CD4-positive, CD25-positive, alpha-beta regulatory T cell (primary cell): ENCODE measurements at places on chromosomes 6 and 20. TPM values are rescaled to one million over a fixed set of nuclear protein-coding genes. Genes with fewer than 3 reads are reported as not detected.
A peak's percentile ranks its signal among the peaks of the same experiment; 100 is the strongest.

CPNE5 gene
- polyA plus RNA-seq: 0.73 TPM

ADGRF4 gene
- polyA plus RNA-seq: not detected

IBTK gene
- polyA plus RNA-seq: 22.2 TPM

CD164 gene
- 330 TPM for polyA plus RNA-seq

SALL4 gene
- not detected for polyA plus RNA-seq

FAM83C gene
- polyA plus RNA-seq: not detected

YIPF3 gene
- polyA plus RNA-seq: 135 TPM

SYNE1 gene
- 48.1 TPM for polyA plus RNA-seq

CHD6 gene
- polyA plus RNA-seq: 38.1 TPM

STMND1 gene
- not detected for polyA plus RNA-seq

- no peak overlapping the region for H3K4me3 ChIP-seq
- no peaks in the 10 kb centered on the region for H3K36me3 ChIP-seq
- H3K4me1 ChIP-seq: no peaks in the 10 kb centered on the region
Measured at GRCh38 chr6:27994616-27995015, 37.6 kb downstream of the OR2B6 start.

DNA sequence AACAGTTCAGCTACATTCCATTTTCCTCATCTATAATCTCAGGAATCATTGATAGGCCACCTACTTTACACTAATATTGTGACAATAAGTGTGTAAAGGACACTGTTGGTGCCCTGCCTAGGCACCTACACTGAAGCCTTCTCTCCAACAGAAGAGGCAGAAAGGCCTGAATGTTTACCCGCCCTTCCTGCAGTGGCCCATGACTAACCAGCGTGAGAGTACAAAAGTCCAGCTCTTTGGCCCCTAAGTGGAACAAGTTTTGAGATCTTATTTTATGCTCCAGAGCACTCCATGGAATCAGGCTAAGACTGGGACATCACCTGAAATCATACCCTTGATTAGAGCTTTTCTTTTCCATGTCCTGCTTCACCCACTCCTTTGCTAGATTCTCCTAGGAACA is 359.7 kb downstream of the ARHGAP18 start:
- no peaks in the 10 kb centered on the region for H3K36me3 ChIP-seq
- H3K4me1 ChIP-seq: no peaks in the 10 kb centered on the region
- H3K4me3 ChIP-seq: no peak overlapping the region
- DNase-seq: no peak
- no peak overlapping the region for H3K27ac ChIP-seq

DNA sequence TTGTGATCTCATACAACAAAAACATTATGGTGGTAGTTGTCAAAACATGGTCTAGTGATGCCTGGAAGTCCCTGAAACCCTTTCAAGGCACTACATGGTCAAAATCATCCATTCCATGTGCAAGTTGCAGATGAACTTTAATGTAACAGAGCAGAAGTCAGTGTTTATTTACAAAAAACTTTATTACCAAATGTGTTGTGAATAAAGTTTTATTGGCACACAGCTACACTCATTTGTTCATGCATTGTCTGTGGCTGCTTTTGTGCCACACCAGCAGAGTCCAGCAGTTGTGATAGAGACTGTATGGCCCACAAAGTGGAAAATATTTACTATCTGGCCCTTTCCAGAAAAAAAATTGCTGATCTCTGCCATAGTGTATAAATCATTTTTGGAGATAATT is 26.8 kb downstream of the TUBB2B start:
- no peak for DNase-seq
- peaks cover 11% of the 10 kb centered on the region for H3K27me3 ChIP-seq
- H3K36me3 ChIP-seq: no peaks in the 10 kb centered on the region
- no peaks in the 10 kb centered on the region for H3K4me1 ChIP-seq
- H3K27ac ChIP-seq: no peak overlapping the region
- H3K4me3 ChIP-seq: no peak overlapping the region

DNA sequence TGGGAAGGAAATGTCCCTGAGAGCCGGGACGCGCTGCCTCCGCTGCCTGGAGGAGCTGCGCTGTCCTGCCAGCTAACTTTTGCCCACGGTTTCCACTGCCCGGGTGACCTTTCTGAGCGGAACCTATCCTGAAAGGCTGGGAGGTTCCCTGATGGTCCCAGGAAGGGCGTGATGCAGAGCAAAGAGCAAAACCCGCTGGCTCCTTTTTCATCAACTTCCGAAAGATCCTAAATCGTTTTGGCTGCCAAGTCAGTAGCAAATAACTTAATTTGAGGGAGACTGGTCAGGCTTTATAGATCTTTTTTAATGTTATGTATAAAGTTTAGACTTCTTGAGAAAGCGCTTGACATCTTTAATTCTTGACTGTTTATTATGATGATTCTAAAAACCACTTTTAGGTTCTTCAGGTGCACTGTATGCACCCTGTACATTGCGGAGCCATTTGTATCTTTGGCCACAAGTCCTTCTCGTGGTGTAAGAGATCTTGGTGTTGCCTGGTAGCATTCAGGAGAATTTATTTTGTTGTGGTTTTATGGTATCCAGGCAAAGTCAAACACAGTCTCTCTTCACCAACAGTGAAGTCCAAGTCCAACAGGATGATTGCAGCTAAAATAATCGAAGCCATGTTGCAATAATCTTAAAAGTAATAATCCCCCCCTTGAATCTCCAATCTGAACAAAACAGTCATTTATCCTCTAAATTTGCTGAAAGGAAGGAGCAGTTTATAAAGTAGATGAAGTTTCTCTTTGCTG is at the start of gene SYNE1:
Gene SYNE1, minus strand, starts transcription at position 67 of the 752 bp plus-strand sequence. CDS start 9,031 bp downstream, outside the sequence.
- peak within 1 kb of the TSS; percentile 4 for H3K4me3 ChIP-seq
- no peak for DNase-seq
- H3K36me3 ChIP-seq: no peaks in the 10 kb centered on the region
- peaks cover 12% of the 10 kb centered on the region for H3K4me1 ChIP-seq
- H3K27me3 ChIP-seq: peaks cover 3% of the 10 kb centered on the region
- H3K27ac ChIP-seq: no peak within 1 kb of the TSS

- H3K4me3 ChIP-seq: no peak overlapping the region
- H3K4me1 ChIP-seq: peaks cover 3% of the 10 kb centered on the region
- no peaks in the 10 kb centered on the region for H3K27me3 ChIP-seq
- peaks cover 24% of the 10 kb centered on the region for H3K36me3 ChIP-seq
- H3K27ac ChIP-seq: no peak overlapping the region
- DNase-seq: peak; percentile 75
Measured at GRCh38 chr20:50120935-50121693, 8.2 kb upstream of the UBE2V1 start.

GRCh38 chr6:149924933-149925252 is 2.0 kb upstream of the RAET1G start:
- no peak overlapping the region for H3K4me3 ChIP-seq
- no peak for DNase-seq
- peaks cover 42% of the 10 kb centered on the region for H3K27me3 ChIP-seq
- peaks cover 24% of the 10 kb centered on the region for H3K4me1 ChIP-seq

DNA sequence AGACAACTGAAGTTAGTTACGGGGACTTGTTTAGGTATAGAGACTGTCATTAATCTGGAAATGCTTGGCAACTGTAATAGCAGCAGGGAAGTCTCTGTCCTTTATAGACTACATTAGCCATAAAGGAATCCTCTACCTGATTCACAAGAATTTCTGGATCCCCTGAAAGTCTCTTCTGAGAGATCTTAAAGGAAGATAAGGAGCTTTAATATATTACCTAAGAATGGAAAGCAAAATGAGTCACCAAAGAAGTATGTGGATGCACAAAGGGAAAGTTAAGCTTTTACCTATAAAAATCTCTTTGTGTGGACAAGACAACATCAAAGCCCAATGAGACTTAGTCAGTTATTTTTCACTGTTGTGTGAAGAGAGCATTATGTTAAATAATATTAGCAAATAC is 92.2 kb upstream of the RSPO3 start:
- no peak for DNase-seq
- H3K27me3 ChIP-seq: no peaks in the 10 kb centered on the region
- no peak overlapping the region for H3K4me3 ChIP-seq

DNA sequence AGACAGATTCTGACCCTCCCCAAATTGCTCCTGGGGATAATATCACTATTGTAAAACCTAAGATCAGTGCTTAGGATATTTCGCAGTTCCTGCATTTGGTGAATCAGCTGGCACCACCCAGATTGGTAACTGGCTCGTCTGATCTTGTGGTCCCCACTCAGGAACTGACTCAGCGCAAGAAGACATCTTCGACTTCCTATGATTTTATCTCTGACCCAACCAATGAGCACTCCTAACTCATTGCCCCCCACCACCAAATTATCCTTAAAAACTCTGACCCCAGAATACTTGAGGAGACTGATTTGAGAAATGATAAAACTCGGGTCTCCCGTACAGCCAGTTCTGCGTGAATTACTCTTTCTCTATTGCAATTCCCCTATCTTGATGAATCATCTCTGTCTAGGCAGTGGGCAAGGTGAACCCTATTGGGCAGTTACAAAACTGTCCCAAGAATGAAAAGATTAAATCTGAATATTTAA is 55.7 kb upstream of the PRND start:
- peak overlapping the region; percentile 75 for H3K27ac ChIP-seq
- H3K27me3 ChIP-seq: no peaks in the 10 kb centered on the region
- peak; percentile 46 for DNase-seq
- no peaks in the 10 kb centered on the region for H3K36me3 ChIP-seq

- no peak for DNase-seq
- H3K27ac ChIP-seq: no peak overlapping the region
- no peaks in the 10 kb centered on the region for H3K36me3 ChIP-seq
- H3K4me1 ChIP-seq: no peaks in the 10 kb centered on the region
- peaks cover 19% of the 10 kb centered on the region for H3K27me3 ChIP-seq
Measured at GRCh38 chr6:134730013-134730412, 219.9 kb downstream of the ALDH8A1 start.

GRCh38 chr6:117167520-117168271 is 97.7 kb upstream of the VGLL2 start:
- no peaks in the 10 kb centered on the region for H3K4me1 ChIP-seq
- H3K27ac ChIP-seq: no peak overlapping the region
- no peak for DNase-seq
- H3K27me3 ChIP-seq: no peaks in the 10 kb centered on the region
- H3K4me3 ChIP-seq: no peak overlapping the region

DNA sequence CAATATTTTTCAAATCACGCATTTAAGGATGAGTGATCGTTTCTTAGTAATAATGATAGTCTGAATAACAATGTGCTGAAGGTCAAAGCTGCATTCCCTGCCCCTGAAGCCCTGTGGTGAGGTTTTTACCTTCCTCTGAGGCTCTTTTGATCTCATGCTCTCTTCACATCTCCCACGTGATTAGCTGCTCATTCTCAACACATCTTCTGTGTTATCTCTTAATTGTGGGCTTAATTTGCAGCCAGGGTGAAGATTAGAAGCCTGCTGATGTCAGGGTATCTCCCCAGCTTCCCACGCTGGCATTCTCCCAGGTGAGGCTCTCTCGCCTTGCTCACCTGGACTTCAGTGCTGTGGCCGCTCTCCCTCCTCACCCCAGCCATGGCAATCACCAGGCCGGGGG is 109.7 kb upstream of the FOXQ1 start:
- no peak for DNase-seq
- H3K4me3 ChIP-seq: no peak overlapping the region
- no peaks in the 10 kb centered on the region for H3K36me3 ChIP-seq

DNA sequence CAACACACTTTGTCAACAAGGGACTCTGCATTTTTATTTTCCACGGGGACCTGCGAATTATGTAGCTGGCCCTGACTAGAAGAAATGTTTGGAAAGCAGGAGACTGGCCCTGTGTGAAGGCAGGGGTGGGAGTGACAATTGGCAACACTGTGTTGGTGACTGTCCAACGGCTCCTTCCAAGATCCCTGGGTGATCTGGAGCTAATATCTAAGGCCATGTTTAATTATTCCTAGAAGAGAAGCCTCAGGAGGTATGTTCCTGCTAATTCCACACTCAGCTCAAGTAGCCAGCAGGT is 13.7 kb downstream of the SLC22A23 start:
- no peak for DNase-seq
- H3K4me1 ChIP-seq: no peaks in the 10 kb centered on the region
- no peak overlapping the region for H3K27ac ChIP-seq
- no peaks in the 10 kb centered on the region for H3K27me3 ChIP-seq
- no peaks in the 10 kb centered on the region for H3K36me3 ChIP-seq
